Breast epithelium (tissue), 4 donors: ENCODE measurements at places on chromosomes 5 and 9. TPM values are rescaled to one million over a fixed set of nuclear protein-coding genes. Genes with fewer than 3 reads are reported as not detected.

The FOXD4L6 gene
- total RNA-seq: not detected

The RAPGEF1 gene
- 38.0 TPM for total RNA-seq

The PLK2 gene
- 177 TPM for total RNA-seq

The FBN2 gene
- total RNA-seq: 1.8 TPM

The PCDHA4 gene
- 2.6 TPM for total RNA-seq

DNA sequence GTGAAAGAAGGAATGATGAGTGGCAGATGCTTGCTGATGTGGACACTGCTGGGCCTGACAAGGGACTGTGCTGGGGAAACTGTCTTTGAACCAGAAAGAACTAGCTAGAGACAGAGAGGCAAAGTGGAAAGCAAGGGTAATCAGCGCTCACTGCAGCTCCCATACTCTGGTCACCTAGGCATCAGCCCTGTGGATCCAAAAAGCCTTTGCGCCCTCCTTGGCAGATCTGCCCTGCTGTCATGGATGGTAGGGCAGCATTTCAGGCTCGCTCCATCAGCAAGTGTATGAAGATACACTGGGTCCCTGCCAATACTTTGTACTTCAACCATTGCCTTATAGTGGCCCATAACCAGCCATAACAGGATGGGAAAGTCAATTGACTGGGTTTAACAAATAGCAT, 6.6 kb upstream of the ALDH1B1 start:
- H3K36me3 ChIP-seq: no peaks in the 10 kb centered on the region
- H3K27me3 ChIP-seq: no peaks in the 10 kb centered on the region
- no peak overlapping the region for H3K4me3 ChIP-seq
- H3K4me1 ChIP-seq: peaks cover 4% of the 10 kb centered on the region
- no peak for DNase-seq

DNA sequence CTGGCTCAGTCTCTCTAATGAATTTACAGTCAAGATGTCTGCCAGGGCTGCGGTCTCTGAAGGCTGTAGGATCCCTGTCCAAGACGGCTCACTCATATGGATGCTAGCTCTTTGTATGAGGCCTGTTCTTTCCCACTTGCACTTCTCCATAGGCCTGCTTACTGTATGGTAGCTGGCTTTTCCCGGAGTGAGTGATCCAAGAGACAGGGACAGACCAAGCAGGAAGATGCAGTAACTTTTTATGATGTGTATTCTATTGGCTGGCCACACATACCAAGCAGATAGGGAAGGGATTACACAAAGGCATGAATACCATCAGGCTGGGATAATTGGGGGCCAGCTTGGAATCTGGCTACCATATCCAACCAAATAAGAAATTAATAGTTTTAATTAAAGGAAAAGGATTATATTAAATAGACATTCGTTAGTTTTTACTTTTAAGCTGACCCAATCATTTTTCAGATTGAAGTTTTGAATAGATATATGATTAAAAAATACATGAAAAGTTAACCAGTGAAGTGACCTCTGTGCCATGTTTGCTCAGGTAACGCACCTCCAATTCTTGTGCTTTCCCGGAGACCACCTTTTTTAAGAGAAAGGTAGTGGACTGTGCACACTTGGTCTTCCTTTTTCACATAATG, 20.6 kb downstream of the NSD1 start:
- H3K27ac ChIP-seq: no peak overlapping the region
- no peak overlapping the region for H3K4me3 ChIP-seq
- DNase-seq: no peak

- no peaks in the 10 kb centered on the region for H3K27me3 ChIP-seq
- no peak for DNase-seq
- no peaks in the 10 kb centered on the region for H3K36me3 ChIP-seq
- no peaks in the 10 kb centered on the region for H3K4me1 ChIP-seq
- H3K27ac ChIP-seq: no peak overlapping the region
- no peak overlapping the region for H3K4me3 ChIP-seq
These were observed 282.1 kb downstream of the NFIB start for GRCh38 chr9:14031810-14032209.

- no peaks in the 10 kb centered on the region for H3K4me1 ChIP-seq
- H3K27ac ChIP-seq: no peak overlapping the region
- DNase-seq: no peak
- no peak overlapping the region for H3K4me3 ChIP-seq
These were observed 66.6 kb downstream of the DEPDC1B start for GRCh38 chr5:60633341-60633740.

- H3K4me3 ChIP-seq: no peak overlapping the region
- no peak for DNase-seq
- H3K36me3 ChIP-seq: no peaks in the 10 kb centered on the region
These were observed 91.1 kb upstream of the TBCA start for GRCh38 chr5:77867194-77867691.

DNA sequence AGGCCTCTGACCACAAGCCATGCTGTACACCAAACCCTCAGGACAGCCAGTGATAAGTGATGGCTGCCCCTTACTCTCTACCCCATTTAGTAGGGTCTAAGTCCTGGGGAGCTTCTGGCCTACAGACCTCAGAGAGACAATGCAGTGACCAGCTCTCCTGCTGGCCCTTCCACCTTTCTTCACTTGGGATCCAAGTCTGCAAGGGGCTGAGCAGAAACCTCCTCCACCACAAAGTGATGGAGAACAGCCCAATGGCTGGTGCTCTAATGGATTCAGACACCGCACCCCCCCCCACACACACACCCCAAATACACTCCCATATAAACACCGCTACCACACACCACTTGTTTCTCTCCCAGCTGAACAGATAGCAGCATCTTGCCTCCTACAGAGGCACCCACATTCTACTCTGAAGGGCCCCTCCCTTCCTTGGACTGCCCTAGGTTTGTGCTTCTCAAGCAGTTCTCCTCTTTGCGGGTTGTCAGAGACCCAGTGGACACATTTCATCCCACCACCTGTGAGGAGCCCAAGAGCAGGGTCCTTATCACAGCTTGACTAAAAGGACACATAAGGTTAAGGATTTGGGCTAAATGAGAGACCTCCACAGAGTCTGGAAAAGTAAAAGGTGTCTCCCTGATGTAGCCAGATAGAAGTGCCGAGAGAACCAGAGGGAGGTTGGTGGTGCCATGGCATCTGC, 1.3 kb upstream of the PDLIM4 start:
- DNase-seq: no peak
- H3K27me3 ChIP-seq: no peaks in the 10 kb centered on the region
- no peaks in the 10 kb centered on the region for H3K36me3 ChIP-seq
- H3K4me1 ChIP-seq: peaks cover 10% of the 10 kb centered on the region
- H3K27ac ChIP-seq: peak overlapping the region; percentile 90

- no peak for DNase-seq
- no peaks in the 10 kb centered on the region for H3K27me3 ChIP-seq
- no peak overlapping the region for H3K4me3 ChIP-seq
- H3K4me1 ChIP-seq: no peaks in the 10 kb centered on the region
- no peaks in the 10 kb centered on the region for H3K36me3 ChIP-seq
- no peak overlapping the region for H3K27ac ChIP-seq
These were observed 172.0 kb downstream of the NNT start for GRCh38 chr5:43774881-43775399.

DNA sequence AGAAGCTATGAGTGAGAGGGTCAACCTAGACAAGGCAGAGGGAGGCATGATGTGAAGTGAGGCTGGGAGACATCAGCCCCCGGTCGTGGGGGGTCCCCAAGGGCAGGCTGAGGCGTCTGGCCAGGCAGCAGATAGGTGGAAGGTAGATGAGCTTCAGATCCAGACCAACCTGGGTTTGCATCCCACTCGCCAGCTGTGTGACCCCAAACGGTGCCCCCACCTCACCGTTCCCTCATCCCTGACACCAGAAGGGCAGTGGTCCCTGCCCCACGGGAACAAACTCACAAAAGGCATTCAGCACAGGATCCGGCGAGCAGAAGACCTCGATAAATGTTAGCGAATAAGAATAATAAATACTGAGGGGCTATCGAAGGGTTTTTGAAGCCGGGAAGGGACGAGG, 27.5 kb upstream of the LMX1B start:
- H3K4me1 ChIP-seq: no peaks in the 10 kb centered on the region
- no peaks in the 10 kb centered on the region for H3K36me3 ChIP-seq

DNA sequence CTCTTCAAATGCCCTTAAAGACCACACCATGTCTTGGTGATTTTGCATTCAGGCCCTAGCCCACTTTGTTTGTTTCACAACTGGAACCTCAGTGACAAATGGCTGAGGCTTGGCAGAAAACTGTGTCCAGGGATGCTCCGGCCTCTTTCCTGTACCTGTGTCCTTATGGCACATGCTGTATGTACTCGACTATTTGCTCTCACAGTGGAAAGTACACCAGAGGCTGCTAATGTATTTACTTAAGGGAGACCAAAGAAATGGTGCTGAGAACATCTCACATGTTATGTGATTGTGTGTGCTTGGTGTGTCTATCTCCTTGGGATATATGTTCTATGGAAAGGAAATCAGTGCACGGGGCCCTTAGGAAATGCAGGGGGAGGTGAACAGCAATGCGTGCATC, 263.3 kb downstream of the GADD45G start:
- H3K27ac ChIP-seq: no peak overlapping the region
- no peaks in the 10 kb centered on the region for H3K27me3 ChIP-seq
- no peaks in the 10 kb centered on the region for H3K4me1 ChIP-seq
- no peak for DNase-seq

DNA sequence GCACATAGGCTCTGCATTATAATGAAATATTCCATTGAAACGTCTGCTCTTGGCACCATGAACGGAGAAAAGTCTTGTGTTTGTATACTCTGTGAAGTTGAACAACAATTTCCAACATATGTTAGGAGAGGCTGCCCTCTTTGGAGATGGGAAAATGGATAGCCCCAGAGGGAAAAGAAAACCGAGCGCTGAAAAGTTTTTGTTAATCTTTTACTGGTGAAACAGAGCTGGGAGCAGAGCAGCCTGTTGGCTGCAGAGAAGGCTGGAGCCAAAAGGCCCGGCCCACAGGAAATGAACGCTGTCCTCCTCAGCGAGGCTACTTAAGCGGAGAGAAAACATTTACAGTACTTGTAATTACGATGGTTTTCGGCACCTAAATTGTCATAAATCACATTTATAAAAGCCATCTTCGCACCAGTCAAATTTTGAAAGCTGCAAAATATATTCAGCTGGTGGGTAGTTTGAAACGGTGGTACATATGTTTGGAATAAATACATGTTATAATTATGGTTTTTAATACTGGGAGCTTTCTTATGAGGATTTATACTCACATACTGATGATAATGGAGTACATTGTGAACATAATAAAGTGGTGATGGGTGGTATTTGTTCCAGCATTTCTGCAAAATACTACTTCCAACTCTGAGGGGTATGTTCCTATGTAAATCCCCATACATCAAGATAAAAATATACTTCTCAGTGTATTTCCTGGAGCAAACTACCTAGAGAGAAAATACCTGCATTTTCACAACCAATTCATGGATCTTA, 129.6 kb upstream of the CNTLN start:
- no peaks in the 10 kb centered on the region for H3K27me3 ChIP-seq
- H3K4me3 ChIP-seq: no peak overlapping the region
- no peaks in the 10 kb centered on the region for H3K4me1 ChIP-seq
- H3K36me3 ChIP-seq: no peaks in the 10 kb centered on the region
- no peak for DNase-seq
- H3K27ac ChIP-seq: no peak overlapping the region

DNA sequence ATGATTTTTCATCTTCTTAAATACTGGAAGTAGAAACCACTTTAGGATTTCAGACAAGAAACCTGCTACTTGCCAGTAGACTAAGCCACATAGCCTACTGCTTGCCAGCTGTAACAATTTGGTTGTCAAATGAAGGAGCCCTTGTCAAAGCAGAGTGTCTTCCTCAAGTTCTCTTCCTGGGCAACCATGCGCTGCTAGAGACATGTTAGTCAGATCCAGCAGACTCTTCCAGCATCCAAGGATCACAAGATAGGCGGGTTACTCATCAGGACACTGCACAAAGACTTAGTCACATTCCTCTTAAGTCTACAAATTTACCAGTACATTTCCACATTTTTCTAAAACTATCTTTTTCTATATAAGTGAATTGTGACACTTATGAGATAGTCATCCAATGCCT, 24.4 kb downstream of the SKIC3 start:
- H3K36me3 ChIP-seq: no peaks in the 10 kb centered on the region
- no peaks in the 10 kb centered on the region for H3K27me3 ChIP-seq
- no peak overlapping the region for H3K4me3 ChIP-seq
- H3K27ac ChIP-seq: no peak overlapping the region

- peak overlapping the region; percentile 71 for H3K4me3 ChIP-seq
- H3K27ac ChIP-seq: peak overlapping the region; percentile 61
- H3K4me1 ChIP-seq: no peaks in the 10 kb centered on the region
- peak; percentile 62 for DNase-seq
These were observed 15.0 kb upstream of the PTBP3 start for GRCh38 chr9:112348257-112349007.

DNA sequence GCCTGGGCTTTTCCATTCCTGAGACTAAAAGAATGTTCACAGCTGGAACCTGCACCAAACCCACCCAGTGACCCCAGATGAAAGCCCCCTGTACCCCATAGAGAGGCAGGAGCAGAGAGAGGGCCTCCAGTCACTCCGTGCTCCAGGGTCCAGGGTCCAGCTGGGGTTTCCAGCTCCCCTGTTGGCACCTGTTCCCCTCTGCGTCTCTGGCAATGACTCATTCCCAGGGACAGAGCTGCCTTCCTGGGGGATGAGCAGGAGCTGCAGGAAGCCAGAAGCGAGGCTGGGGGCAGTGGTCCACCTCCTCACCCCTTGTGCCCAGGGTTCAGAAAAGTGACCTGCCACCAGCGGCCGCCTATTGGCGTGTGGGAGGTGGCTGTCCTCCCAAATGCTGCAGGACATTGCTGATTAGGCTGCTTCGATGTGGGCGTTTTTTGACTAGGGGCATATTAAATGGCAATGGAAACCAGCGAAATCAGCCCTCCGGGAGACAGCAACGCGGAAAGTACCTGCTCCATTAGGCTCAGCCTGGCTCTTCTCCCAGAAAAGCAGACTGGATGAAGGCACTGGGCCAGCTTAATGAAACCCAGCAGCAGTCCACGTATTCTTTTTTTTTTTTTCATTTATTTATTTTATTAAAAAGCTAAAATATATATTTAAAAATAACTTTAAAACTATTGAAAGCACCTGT, 97.4 kb downstream of the DAP start:
- H3K27ac ChIP-seq: no peak overlapping the region
- H3K27me3 ChIP-seq: no peaks in the 10 kb centered on the region
- no peak overlapping the region for H3K4me3 ChIP-seq
- H3K4me1 ChIP-seq: no peaks in the 10 kb centered on the region
- DNase-seq: no peak
- no peaks in the 10 kb centered on the region for H3K36me3 ChIP-seq

GRCh38 chr5:36561601-36562000, 44.8 kb upstream of the SLC1A3 start:
- no peak overlapping the region for H3K27ac ChIP-seq
- H3K4me3 ChIP-seq: no peak overlapping the region
- no peaks in the 10 kb centered on the region for H3K4me1 ChIP-seq
- no peaks in the 10 kb centered on the region for H3K36me3 ChIP-seq
